A172 (cell line): ENCODE measurements at places on chromosomes 6 and 20. TPM values are rescaled to one million over a fixed set of nuclear protein-coding genes. Genes with fewer than 3 reads are reported as not detected.

GRCh38 chr20:24366336-24367004, 103.0 kb upstream of the SYNDIG1 start:
- no peak for DNase-seq

- peak; percentile 5 for DNase-seq
Measured at GRCh38 chr6:82205930-82206392, 41.6 kb downstream of the IBTK start.

DNA sequence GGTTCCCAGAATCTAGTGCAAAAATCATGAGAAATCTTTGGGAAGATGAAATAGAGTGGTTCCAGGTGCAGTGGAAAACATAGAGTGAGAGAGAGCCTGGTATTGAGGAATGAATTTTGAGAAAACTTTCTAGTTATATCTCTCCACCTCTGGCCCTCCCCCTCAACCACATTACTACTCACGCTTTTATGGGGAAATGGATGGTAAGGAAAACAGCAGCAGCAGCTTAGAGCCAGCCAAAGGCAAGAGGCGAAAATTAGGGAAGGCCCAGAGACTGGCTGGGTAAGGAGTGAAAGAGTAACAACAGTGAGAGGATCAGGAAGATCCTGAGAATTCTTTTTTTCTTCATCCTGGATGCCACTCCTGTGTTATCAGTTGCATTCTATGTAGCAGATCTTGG, 187.9 kb upstream of the ECI2 start:
- no peak for DNase-seq

GRCh38 chr6:154447954-154448353, 62.5 kb downstream of the CNKSR3 start:
- no peak for DNase-seq

DNA sequence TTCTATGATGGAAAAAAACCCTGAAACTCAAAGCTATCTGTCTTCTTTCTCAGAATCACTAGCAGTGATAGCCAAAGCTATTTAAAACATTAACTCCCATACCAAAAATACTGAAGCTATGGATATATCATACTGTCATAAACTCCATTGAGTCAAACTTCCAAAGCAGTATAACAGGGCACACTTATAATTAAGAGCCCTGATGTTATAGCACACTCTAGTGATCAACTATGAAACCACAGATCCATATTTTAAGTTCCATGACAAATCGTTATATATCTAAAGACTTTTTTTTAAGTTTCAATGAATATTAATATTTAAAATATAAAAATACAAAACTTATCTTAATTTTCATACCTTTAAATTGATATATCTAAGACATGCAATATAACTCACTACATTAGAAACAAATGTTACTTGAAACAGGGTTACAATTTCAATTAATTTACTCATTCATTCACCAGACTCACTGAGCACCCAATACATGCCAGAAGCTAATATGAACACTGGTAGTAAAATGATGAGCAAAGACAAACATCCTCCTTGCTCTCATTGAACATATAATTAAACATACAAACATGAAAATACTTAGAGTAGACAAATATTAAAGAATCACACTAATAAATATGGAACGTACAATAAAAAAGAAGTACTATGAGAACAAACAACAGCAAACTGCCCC, 69.3 kb downstream of the IBTK start:
- DNase-seq, result no peak

The NHLRC1 gene
- not detected in 2 replicates for total RNA-seq

The ANKEF1 gene
- 4.2 and 4.4 TPM in 2 replicates for total RNA-seq
